ENCODE measurements at places on chromosomes 3 and 15. TPM values are rescaled to one million over a fixed set of nuclear protein-coding genes. Genes with fewer than 3 reads are reported as not detected.

- DNase-seq = peak; percentile 85
These were observed 79.9 kb downstream of the VGLL4 start for GRCh38 chr3:11563865-11564185.

The SCAANT1 gene
- total RNA-seq = not detected

- no peak for DNase-seq
These were observed 84.5 kb downstream of the MEGF11 start for GRCh38 chr15:66169023-66169422.

The RTP3 gene
- not detected for total RNA-seq

- no peak for DNase-seq
These were observed 378 bp upstream of the HYAL3 start for GRCh38 chr3:50299638-50299928.

GRCh38 chr15:25801586-25802284 lies 61.4 kb downstream of the ATP10A start:
- peak; percentile 65 for DNase-seq

The CHRD gene
- total RNA-seq = 32.7 TPM

GRCh38 chr3:12393894-12394293 lies 90.4 kb upstream of the TSEN2 start:
- DNase-seq = no peak

The GPR87 gene
- 12.3 TPM for total RNA-seq
